ENCODE measurements at places on chromosomes 2 and 18. TPM values are rescaled to one million over a fixed set of nuclear protein-coding genes. Genes with fewer than 3 reads are reported as not detected.

The FBXO36 gene
- 2.0 TPM for total RNA-seq

The SALL3 gene
- total RNA-seq, result 1.1 TPM

The SPEG gene
- 1.8 TPM for total RNA-seq

The NCK2 gene
- total RNA-seq, result 40.2 TPM

The ATP6V1C2 gene
- total RNA-seq, result not detected

The NEU2 gene
- not detected for total RNA-seq

The EFHD1 gene
- not detected for total RNA-seq

The CDH20 gene
- total RNA-seq, result not detected

The LIPT1 gene
- total RNA-seq, result 4.8 TPM

The PCARE gene
- total RNA-seq, result not detected

The SLC25A52 gene
- 0.32 TPM for total RNA-seq

The VWC2L gene
- total RNA-seq, result not detected

The RAB6C gene
- total RNA-seq, result not detected

The MARCHF4 gene
- total RNA-seq, result 3.6 TPM

The QPCT gene
- 18.9 TPM for total RNA-seq

The SANBR gene
- total RNA-seq, result 13.8 TPM

The MAB21L4 gene
- not detected for total RNA-seq

The RAX gene
- total RNA-seq, result not detected

The CROCC2 gene
- not detected for total RNA-seq

The MAPK4 gene
- not detected for total RNA-seq

Measured in pulmonary artery endothelial cell (primary cell).